ENCODE measurements at places on chromosomes 2 and 18.

DNA sequence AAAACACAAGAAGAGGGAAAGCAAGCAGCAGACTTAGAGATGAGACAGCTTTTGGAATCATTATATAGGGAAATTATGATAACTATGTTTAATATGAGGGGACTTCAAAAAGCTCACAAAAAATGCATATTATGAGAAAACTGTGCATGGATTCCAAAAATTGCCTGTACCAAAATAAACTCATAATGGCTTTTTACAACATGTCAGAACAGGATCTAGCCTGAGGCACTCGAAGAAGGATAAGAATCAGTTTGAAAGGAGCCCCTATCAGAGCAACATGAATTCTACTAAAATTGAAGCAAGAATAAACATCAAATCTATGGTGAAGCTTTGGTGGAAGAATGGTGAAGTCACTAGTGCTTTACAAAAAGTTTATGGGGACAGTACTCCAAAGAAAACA lies 187.4 kb downstream of the RDH14 start:
- DNase-seq: no peak

DNA sequence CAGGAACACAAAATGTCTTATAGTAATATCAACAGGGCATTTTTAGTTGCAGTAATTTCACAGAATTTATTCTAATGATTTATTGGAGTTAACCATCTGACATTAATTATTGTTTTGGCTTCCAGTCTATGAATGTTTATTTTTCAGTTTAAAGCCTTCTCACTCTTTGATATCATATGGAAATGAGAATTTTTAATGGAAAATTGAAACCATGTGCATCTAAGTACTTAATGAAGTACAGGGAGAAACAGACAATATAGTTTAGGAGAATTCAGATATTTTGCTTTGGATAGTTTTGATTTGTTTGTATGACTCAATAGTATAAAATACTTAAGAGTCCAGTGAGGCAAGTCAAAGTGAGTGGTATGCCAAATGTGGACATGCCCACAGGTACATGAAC lies 126.1 kb downstream of the OLA1 start:
- DNase-seq: no peak

DNA sequence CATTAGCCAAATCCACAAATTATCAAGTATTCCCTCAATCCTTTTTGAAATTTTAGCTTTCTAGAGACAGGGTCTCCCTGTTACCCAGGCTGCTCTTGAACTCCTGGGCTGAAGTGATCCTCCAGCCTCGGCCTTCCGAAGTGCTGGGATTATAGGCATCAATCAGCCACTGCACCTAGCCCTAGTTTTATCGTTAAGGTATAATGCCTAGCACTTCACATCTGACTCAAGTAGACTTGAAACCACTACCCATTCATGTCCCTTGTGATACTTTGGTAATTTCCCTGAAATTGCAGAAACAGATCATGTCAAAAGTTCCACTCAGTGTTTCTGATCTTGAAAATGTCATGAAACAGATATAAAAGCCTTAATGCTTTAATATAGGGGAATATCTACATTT lies 26.3 kb downstream of the MEX3C start:
- no peak for DNase-seq

DNA sequence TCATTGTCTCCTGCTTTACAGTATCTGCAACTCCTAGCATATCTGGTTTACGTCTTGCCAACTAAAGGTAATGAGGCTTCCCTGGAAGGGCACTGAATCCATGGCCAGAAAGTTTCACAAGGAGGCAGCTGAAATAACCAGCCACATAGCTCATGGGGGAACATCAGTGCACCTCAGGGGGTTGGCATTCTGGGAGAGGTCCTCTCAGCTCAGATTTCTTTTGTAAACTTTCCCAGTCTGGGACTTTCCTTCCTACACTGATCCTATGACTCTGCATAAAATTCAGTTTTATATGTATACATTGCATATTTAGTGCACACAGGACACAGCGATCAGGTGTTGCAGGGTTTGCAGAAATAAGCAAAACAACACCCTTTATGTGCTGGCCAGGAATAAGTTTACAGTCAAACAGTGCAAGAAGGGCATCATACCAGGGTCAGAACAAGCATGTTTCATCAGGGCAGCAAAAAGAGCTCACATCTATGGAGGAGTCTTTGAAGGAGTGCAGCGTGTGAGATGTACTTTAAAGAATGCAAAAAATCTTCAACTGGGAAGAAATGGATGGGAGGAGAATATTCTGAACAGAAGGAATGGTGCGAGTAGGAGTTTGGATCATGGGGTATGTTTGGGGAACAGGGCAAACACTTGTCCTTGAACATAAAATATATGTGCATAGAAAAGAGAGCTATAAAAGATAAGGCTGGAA lies 240.6 kb upstream of the RAB12 start:
- DNase-seq: no peak

DNA sequence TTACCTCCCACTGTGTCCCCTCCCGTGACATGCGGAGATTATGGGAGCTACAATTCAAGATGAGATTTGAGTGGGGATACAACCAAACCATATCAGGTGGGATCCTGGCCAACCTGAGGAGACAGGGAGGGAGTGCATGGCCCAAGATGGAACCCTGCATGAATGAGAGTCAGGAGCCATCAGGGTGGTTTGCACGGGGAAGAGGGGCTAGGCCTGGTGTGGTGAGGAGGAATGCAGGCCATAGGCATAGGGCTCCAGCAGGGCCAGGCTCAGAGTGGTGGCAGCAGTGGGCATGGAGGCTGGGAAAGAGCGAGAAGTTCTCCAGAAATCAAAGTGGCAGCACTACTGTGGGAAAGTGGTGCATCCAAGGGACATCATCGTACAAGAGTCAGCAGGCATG lies 74.0 kb upstream of the BCL2L11 start:
- no peak for DNase-seq

DNA sequence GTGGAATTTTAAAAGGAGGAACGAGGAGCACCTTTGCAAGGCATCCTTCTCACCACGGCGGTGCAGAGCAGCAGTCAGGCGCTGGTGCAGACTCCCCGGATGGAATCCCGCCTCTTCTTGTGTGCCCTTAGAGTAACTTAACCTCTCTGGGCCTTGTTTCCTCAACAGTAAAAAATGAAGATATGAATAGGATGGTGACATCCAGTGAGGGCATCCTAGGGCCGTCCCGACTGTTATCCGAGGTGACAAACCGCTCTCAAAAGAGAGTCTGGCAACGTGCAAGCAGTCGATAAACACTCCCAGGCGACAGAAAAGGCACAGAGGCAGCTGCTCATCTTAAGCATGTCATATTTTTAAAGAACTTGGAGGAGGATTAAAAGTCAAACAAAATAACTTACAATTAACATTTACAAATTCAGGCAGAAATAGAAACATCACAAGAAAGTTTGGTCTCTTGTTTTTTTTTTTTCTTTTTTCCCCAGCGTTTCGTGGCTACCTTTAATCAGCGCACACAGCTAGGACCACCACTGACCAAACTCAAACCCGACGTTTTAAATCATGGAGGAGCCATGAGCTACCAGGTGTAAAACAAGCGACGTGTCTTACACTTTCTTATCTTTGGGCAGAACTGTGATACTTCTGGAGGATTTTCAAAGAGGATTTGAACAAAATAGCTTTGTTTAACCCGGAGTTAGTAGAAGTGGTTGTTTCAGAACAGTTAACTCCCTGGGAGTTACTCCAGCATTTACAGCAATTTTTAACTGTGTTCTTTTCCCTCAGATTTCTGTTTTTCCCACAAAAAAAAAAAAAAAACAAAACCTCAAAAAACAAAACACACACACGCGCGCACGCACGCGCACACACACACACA lies 2.1 kb downstream of the MBP start:
- no peak for DNase-seq

DNA sequence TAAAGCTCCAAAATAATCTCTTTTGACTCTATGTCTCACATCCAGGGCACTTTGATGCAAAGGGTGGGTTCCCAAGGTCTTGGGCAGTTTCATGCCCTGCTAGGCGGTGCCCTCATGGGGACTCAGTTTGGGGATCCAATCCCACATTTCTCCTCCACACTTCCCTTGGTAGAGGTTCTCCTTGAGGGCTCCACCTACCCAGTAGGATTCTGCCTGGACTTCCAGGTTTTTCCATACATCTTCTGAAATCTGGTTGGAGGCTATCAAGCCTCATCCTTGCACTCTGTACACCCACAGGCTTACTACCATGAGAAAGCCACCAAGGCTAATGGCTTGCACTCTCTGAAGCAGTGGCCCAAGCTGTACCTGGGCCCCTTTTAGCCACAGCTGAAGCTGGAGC lies 49.8 kb upstream of the ERMN start:
- DNase-seq: no peak

- DNase-seq: no peak
Measured at GRCh38 chr2:66236816-66237802, 197.8 kb upstream of the MEIS1 start.

DNA sequence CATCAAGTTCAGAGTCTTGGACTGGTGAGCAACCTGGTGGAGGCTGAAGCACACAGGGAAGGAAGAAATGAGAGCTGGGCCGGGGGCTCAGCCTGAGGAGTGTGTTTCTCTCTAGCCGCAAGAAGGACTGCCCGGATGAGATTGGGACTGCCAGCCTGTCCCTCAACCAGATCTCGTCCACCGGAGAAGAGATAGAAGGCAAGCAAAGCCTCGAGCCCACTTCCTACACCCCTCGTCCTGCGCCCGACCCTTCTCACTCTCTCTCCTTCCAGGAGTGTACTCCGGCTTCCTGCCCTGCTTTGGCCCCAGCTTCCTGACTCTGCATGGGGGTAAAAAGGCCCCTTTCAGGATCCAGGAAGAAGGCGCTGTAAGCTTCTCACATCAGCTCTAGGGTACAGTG lies 26.2 kb downstream of the FER1L5 start:
- DNase-seq: no peak
